CD4-positive, alpha-beta T cell (primary cell): ENCODE measurements at places on chromosomes 5 and 9.

DNA sequence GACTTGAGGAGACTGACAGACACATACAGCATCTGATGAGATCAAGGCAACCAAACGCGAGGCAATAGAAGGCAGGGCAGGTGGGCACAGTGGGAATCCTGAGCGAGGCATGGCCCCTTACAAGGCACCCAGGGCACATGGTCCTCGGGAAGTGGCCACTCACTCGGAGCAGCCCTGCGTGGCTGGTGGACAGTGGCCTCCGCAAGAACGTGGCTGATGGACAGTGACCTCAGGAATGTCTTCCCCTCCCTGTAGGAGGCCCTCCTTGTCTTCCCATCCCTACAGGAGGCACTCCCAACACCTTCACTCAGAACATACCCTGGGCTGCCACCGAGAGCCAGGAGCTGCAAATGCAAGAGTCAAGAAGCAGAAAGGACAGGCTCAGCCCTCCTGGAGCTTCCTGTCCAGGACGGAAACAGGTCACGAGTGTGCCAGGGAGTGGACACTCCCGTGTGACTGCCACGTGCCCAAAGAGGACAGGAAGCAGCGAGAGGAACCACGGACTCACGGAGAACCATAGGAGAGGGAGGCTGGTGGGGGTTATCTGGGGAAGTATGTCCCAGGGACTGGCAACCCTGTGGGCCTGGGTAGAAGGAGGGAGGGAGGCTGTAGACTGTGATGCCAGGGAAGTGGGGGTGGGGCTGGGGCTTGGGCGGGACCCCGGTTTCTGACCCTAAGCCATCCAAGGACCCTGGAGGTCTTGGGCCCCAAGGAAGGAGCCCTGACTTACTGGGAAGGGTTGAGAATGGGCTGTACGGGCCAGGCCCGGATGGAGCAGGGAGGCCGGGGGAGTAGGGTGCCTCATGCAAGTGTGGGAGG, 321.9 kb upstream of the IRX4 start:
- DNase-seq = no peak

GRCh38 chr5:54881286-54882005, 103.9 kb downstream of the ESM1 start:
- DNase-seq = no peak

- DNase-seq = no peak
Observed at GRCh38 chr5:143197260-143197656, 206.2 kb downstream of the NR3C1 start.

DNA sequence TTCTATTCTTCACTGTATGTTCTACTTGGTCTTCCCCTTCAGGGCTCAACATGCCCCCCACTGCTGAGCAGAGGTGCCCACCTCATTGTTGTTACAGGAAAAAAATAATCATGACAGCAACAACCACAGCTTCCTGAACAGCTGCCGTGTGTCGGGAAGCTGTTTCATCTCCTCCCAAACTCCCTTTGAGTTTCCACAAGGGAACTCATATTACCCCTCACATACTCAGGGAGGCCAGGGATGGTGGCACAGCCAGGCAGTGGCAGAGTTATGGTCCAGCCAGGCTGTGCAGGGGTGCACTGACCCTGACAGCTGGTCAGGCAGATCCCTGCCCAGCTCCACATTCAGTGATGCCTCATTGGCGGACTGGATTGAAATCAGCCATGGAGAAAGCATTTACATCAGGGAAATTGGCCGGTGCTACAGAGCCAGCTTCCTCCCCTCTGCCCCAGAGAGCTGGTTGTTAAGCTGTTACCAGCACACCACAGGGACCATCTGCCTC, 37.3 kb downstream of the SARDH start:
- no peak for DNase-seq

DNA sequence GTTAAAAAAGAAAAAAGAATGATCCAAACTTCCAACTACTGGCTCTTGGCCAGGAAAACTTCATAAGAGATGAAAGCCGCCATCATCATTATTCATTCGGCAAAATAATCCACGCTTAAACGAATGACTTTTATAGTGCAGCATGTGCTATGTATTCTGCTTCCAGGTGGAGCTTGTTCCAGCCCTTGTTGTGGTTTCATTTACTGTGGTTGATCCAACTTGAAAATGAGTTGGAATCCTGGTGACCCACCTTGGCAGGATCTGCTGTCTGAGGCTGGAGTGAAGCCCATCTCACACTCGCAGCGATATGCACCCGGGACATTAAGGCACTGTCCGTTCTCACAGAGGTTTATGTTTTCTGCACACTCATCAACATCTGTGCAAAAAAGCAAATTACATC, 209.6 kb downstream of the FBN2 start:
- no peak for DNase-seq

DNA sequence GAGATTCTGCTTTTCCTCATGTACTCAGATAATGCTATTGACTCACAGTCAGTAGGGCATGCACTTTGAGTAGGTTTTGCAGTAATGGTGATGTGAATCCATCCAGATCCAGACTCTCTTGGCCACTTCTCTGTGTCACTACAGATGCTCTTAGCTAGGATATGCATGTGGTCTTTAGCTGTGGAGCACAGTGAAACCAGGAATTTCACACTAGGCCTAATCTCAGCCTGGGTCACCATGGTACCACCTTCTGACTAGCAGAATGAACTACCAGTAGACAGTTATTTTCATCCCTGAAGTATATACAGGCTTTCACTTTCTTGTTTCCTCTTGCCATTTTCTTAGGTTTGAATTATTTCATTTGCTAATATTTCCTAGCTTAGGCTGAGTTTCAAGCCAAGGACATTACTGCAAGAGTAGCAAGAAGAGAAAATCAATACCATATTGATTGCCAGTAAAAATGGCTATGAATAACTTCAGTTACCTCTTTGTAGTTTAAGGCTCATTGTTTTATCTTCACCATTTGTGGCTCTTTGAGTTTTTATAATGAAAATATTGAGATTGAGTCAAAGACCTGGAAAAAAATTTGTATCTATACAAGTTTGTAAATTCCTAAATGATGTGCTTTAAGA, 28.4 kb upstream of the CSNK1G3 start:
- no peak for DNase-seq

DNA sequence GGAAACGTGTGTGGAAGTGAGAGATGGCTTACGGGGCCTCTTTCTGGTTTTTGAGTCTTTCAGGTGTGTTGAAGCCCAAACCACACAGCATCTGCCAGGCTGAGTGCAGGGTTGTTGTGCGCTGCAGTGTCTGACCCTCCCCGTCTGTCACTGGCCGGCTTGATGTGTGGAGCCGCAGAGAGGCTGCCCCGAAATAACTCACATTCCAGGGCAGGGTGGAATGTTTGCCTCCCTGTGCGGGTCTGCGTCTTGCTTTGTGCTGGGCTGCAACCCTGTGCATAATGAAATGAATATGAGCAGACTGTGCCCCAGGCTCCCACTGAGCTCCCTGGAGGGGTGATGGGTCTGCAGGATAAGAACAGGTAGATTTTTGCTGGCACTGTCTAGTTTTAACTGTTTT, 9.9 kb upstream of the PLEKHG4B start:
- DNase-seq = no peak

- no peak for DNase-seq
Observed at GRCh38 chr9:88177371-88177770, 39.1 kb upstream of the SPATA31C2 start.

DNA sequence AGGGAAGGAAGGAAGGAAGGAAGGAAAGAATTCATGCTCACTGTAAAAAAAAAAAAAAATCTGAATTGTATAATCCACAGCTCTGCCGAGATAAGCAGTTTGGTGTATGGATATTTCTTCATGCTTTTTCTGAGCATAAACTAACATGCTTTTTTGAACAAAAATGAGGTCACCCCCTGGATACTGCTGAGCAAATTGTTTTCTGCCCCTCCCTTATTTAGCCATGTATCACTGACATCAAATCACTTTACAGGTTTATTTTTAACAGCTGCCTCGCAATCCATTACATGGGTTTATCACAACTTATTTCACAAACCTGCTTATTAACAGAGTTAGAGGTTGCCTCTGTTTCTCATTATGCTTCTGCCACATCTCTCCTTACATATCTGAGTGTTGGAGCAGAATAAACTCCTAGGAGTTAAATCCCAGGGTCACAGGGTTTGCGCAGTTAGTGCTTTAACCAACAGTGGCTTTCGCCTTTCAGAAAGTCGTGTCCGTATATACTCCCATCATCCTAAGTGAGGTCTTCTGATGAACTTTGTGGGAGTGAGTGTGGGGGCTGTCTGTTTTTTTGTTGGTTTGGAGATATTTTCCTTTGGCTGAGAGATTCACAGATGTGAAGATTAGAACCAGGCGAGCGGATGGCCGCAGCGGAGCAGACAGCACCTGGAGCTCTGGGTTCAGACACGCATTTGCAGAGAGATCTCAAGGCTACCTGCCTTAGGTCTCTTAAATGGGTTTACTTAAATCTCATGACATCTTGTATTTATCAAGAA, 57.7 kb downstream of the AK8 start:
- DNase-seq = no peak

GRCh38 chr9:114027863-114028465, 50.1 kb downstream of the AMBP start:
- DNase-seq = no peak

GRCh38 chr5:97181856-97182545, 1.0 kb downstream of the RIOK2 start:
- DNase-seq = no peak

DNA sequence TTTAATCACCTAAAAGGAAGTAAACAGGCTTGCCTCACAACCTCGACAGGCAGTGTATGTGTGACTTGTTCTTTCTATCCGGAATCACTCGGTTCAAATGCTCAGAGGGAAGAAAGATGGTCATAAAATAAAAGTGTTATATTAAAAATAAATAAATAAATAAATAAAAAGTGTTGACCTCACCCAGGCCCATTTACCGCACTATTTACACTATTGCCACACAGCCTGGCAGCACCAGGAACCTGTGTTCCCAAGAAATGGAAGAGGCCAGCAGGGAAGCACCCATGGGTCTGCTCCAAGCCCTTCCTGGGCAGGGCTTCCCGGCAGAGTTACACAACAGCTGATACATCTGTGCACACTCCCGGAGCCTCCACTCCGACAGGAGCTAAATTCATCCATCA, 127.9 kb downstream of the EFNA5 start:
- DNase-seq = no peak

- DNase-seq = no peak
Observed at GRCh38 chr5:90981177-90981576, 401.9 kb downstream of the ARRDC3 start.

DNA sequence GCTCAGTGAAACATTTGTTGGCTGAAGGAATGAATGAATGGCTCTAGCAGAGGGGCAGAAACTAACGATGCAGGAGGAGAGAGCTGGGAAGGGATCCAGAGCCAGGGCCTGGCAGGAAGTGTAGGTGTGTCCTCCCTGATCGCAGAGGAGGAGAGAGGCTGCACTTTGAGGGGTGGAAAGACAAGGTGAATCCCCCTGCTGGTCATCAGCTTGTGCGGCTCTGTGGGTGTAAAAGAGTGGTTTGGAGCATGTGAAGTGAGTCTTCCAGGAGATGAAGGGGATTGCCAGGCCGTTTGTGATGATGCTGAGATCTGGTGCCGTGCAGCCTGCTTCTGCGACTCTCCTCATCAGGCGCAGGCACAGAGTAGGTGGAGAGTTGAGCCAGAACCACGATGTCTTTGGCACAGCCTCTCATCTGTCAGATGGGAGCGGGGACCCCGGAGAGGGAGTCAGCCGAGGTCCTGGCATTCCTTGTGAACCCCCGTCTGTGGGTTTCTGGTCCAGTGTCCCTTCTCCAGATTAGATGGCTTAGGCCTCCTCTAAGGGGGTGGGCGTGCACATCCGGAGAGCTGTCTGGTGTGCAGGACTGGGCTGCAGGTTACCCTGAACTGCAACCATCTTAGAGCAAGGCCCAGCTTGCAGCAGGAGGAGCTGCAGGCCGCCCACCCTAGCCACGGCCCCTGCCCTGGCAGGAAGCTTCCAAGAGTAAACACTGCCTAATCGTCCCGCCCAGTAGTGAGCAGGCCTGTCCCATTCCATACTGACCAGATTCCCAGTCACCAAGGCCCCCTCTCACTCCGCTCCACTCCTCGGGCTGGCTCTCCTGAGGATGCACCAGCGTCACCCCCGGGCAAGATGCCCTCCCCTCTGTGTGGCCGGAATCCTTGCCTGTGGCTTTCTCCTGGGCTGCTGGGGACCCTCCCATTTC, at the start of gene ADAMTS13:
Gene ADAMTS13, plus strand, starts transcription at position 753 of the 928 bp plus-strand sequence. Its CDS starts 77 bp downstream, at position 830.
- DNase-seq = no peak

DNA sequence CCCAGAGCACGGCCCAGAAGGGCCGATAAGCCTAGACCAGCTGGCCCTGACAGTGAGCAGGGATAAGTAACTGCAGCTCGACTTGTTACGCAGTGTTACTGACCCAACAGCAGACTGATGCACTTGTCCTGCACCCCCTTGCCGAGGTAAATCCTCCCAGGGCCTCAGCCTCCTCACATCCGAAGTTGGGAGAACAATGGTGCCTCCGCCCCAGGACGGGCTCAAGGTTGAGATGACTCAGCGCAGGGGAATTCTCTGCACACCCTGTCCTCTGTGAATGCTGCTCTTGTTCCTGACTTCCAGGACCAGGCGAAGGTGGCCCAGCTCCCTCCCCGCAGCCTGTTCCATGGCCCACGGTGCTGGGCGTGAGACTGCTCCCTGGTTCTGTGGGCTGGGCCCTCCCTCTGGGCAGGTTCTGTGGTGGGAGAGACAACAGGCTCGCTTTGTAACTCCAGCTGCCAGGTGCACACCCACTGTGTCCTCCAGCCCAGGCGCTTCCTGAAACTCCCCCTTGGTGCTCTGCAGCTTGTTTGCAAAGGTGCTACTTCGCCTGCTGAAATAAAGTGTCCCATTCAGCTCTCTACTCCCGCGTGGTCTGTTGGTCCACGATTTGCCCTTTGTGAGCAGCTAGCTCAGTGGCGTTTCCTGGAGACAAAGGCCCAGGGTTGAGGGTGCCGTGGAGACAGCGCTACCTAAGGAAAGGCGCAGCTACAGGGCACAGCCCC, 40.1 kb upstream of the SLC6A19 start:
- no peak for DNase-seq
